ENCODE measurements at places on chromosomes 5 and 9. TPM values are rescaled to one million over a fixed set of nuclear protein-coding genes. Genes with fewer than 3 reads are reported as not detected.

GRCh38 chr9:106953174-106953573, 90.2 kb downstream of the ZNF462 start:
- no peak overlapping the region for H3K4me3 ChIP-seq
- H3K4me1 ChIP-seq = peaks cover 55% of the 10 kb centered on the region
- H3K27ac ChIP-seq = peak overlapping the region; percentile 66
- no peaks in the 10 kb centered on the region for H3K36me3 ChIP-seq
- H3K27me3 ChIP-seq = no peaks in the 10 kb centered on the region
- DNase-seq = peak; percentile 48

- H3K4me3 ChIP-seq = no peak overlapping the region
- DNase-seq = no peak
- H3K36me3 ChIP-seq = no peaks in the 10 kb centered on the region
- H3K27ac ChIP-seq = no peak overlapping the region
- peaks cover 15% of the 10 kb centered on the region for H3K4me1 ChIP-seq
Measured at GRCh38 chr9:127712371-127712770, 3.1 kb downstream of the PTRH1 start.

- no peaks in the 10 kb centered on the region for H3K36me3 ChIP-seq
- no peaks in the 10 kb centered on the region for H3K4me1 ChIP-seq
- no peak overlapping the region for H3K4me3 ChIP-seq
- no peaks in the 10 kb centered on the region for H3K27me3 ChIP-seq
Measured at GRCh38 chr9:124438091-124438490, 12.2 kb upstream of the ADGRD2 start.

DNA sequence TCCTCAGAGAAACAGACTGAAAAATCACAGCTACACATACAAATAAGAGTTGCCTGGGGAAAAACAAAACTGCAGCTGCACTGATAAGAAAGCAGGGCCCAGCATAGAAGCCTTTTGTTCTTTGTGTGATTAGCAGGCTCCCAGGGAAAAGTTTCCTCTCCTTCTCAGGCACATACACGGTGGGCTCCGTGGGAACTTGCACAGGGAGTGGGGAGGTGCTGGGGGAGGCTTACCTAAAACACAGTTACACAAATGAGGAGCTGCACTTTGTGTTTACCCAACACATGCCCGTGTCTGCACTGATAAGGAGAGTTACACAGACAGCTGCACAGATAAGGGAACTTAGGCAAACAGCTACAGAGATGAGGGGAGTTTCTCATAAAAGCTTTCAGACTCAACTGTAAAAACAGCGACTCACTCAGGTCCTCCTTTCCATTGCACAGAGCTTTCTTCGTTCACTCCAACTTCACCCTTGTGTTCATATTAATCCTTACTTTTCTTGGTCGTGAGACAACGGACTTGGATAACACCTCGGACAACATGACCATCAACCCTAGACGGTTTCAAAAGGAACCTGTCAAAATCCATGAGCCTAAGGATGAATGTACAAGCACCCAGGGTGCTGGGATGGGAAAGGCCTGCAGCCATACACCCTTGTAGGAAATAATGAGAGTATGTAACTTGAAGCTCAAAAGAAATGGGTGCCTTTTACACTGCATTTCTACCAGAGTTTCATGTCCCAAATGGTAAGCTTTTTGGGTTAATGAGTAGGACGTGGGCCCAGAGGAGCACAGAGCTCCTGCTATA, 50.8 kb downstream of the SERINC5 start:
- no peaks in the 10 kb centered on the region for H3K4me1 ChIP-seq
- no peaks in the 10 kb centered on the region for H3K36me3 ChIP-seq
- DNase-seq = no peak
- H3K27ac ChIP-seq = no peak overlapping the region
- H3K27me3 ChIP-seq = no peaks in the 10 kb centered on the region

- H3K4me3 ChIP-seq = no peak overlapping the region
- H3K27me3 ChIP-seq = peaks cover 2% of the 10 kb centered on the region
- no peak for DNase-seq
- no peaks in the 10 kb centered on the region for H3K4me1 ChIP-seq
- no peak overlapping the region for H3K27ac ChIP-seq
- H3K36me3 ChIP-seq = no peaks in the 10 kb centered on the region
Measured at GRCh38 chr5:160792281-160792680, 59.7 kb downstream of the ATP10B start.

- no peaks in the 10 kb centered on the region for H3K4me1 ChIP-seq
- DNase-seq = no peak
- no peak overlapping the region for H3K27ac ChIP-seq
- H3K4me3 ChIP-seq = no peak overlapping the region
Measured at GRCh38 chr9:132797861-132798659, 80.0 kb downstream of the AK8 start.

DNA sequence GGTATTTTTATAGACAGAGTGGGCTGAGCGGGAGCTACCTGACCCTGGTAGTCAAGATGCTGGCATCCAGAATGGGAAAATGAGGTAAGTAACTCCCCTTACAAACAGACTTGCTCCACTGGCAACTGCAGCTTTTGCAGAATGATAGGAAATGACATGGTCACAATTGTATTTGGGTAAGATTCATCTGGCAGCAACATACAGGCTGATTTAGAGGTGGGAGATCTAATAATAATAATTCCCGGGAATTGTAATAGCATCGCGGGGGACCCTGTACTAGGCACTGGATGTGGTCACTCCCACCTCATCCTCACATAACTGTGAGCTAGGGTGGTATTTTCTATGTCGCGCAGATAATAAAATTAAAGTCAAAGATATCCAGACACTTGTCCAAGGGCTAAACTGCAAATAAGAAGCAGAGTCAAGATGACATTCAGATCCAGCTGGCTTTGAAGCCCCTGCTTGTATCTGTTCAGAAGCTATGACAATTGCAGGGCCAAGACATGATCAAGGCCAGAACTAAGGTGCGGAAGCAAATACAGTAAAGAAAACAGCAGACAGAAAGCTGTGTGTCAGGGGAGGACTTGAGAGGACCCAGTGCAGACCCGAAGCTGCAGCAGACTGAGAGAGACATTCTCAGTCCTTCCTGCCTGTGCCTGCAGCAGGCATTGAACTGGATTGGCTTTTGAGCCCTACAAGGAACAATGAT, 507.2 kb downstream of the BNC2 start:
- no peaks in the 10 kb centered on the region for H3K36me3 ChIP-seq
- DNase-seq = no peak
- H3K4me1 ChIP-seq = no peaks in the 10 kb centered on the region
- no peak overlapping the region for H3K4me3 ChIP-seq
- H3K27me3 ChIP-seq = no peaks in the 10 kb centered on the region

DNA sequence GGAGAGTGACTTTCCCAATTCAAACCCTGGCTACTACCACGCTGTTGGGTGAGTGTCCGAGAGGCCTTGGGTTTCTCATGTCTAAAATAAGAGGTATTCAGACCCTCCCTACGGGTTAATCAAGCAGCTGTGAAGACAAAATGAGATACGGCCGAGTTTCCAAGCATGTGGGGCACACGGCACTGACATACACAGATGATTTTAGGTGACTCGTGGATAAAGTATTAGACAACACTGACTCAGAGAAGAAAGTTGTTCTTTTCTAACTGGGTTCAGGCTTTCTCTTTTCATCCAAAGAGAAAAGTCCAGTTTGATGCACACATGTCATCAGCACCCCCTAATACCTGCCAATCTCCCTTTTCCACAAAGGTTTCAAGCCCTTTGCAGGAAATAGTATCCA, 15.6 kb downstream of the FOXI1 start:
- no peak overlapping the region for H3K4me3 ChIP-seq
- H3K27ac ChIP-seq = no peak overlapping the region
- H3K4me1 ChIP-seq = no peaks in the 10 kb centered on the region
- H3K36me3 ChIP-seq = no peaks in the 10 kb centered on the region
- no peaks in the 10 kb centered on the region for H3K27me3 ChIP-seq

- peaks cover 2% of the 10 kb centered on the region for H3K36me3 ChIP-seq
- no peak overlapping the region for H3K27ac ChIP-seq
- peaks cover 31% of the 10 kb centered on the region for H3K4me1 ChIP-seq
- no peak for DNase-seq
Measured at GRCh38 chr9:137733429-137733828, 114.6 kb downstream of the EHMT1 start.

Gene STPG3
- not detected for total RNA-seq

Gene EIF4E1B
- not detected for total RNA-seq

Gene LVRN
- total RNA-seq = 1.3 TPM

Gene PCDHA1
- total RNA-seq = 0.10 TPM

Gene RXFP3
- not detected for total RNA-seq

Gene NR5A1
- total RNA-seq = not detected
